ENCODE measurements at places on chromosomes 3 and 15. TPM values are rescaled to one million over a fixed set of nuclear protein-coding genes. Genes with fewer than 3 reads are reported as not detected.

The ROBO2 gene
- total RNA-seq: 1.1 TPM

The TRIM42 gene
- total RNA-seq: not detected

The SAMMSON gene
- not detected for total RNA-seq

The ADIPOQ gene
- 1,417 TPM for total RNA-seq

The CD276 gene
- 23.2 TPM for total RNA-seq

The C15orf62 gene
- total RNA-seq: 0.50 TPM

The CADM2 gene
- 34.7 TPM for total RNA-seq

The RUBCN gene
- total RNA-seq: 23.6 TPM

The GPR149 gene
- total RNA-seq: not detected

The PLA2G4E gene
- total RNA-seq: 0.12 TPM
